ENCODE measurements at places on chromosomes 12 and 14. TPM values are rescaled to one million over a fixed set of nuclear protein-coding genes. Genes with fewer than 3 reads are reported as not detected.
A peak's percentile ranks its signal among the peaks of the same experiment; 100 is the strongest.

Gene ANO4
- not detected for total RNA-seq

Gene ESRRB
- total RNA-seq: not detected

Gene IL26
- total RNA-seq: not detected

Gene CCDC60
- not detected for total RNA-seq

Gene CLBA1
- total RNA-seq: 27.5 TPM

Gene OGFOD2
- total RNA-seq: 35.6 TPM

DNA sequence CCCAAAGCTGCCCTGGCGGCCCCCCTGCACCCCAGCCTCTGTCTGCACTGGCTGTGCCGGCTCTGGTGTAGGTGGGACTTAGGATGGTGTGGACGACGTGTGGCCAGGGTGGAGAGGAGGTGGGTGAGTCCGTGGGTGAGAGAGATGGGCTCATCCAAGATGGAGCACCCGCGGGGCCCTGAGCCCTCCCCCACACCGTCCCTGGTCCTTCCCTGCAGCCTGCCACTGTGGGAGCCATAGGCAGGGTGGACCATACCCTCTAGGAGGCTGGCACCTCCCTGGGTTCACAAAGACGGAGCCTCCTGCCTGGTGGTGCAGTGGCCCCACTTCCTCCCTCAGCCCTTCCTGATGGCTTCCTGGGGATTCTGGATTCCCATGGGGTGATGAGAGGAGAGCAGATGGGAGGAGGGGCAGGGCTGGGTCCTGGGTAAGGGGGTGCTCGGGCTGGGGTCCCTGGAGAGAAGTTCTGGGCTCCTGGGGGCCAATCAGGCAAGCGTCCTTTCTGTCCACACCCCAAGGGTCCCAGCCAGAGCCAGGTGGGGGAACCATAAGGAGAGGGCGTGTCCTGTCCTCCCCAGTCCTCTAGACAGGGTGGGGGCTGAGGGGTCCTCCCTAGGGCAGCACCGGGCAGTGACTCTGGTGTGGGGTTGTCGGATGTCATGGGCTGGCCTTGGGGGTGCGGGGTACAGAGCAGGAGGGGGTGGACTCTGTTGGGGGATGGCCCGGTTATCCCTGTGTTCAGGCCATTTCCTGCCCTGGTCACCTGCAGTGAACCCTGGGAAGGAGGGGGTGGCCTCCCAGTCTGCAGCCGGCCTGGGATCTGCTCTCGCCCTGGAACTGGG, 384.8 kb downstream of the TMEM121 start:
- DNase-seq: no peak

DNA sequence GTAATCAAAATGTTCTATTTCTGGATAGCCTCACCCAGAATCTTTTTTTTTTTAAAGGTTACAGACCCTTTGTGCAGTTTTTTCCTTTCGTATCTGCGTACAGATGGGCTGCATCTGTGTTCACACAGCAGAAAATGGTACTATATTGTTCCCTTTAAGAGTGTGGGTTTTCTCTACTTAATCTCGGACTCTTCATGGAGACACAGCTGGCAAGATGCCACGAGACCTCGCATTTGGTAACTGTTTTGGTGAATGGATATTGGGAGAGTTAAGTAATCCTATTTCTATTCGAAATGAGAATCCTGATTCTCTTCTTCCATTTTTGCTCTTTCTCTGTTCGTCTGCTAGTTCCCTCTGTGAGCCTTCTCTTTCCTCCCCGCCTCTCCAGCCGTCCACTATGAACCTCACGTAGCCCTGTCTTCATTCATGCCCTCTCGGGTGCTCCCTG, 85.7 kb downstream of the SAMD4A start:
- no peak for DNase-seq

DNA sequence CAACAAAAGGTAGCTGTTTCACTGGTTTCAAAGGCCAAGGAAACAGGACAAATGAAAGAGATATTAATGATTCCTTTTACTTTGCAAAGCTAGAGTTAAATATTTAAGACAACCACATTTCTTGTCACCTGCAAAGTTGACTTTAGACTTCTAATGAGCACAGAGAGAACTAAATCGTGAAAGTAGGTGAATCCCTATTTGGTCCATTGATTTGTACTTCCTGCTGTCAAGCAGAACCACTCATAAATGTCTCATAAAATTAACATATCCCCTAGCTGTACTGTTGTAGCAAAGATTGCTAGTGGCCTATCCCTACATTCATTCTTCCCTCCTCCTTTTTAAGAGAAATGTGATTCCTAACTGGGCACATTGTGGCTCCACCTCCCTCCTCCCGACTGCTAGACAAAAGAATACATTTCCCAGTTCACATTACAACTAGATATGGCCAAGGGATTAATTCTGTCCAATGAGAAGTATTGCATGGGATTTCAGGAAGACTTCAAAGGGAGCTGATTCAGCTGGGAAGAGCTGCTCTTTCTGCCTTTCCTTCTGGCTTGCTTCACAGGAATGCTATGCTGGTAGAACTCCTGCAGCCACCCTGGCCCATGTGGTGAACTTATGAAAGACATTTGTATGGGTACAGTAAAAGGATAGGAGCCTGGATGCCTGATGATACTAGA, 227.5 kb upstream of the ABCD2 start:
- DNase-seq: no peak

DNA sequence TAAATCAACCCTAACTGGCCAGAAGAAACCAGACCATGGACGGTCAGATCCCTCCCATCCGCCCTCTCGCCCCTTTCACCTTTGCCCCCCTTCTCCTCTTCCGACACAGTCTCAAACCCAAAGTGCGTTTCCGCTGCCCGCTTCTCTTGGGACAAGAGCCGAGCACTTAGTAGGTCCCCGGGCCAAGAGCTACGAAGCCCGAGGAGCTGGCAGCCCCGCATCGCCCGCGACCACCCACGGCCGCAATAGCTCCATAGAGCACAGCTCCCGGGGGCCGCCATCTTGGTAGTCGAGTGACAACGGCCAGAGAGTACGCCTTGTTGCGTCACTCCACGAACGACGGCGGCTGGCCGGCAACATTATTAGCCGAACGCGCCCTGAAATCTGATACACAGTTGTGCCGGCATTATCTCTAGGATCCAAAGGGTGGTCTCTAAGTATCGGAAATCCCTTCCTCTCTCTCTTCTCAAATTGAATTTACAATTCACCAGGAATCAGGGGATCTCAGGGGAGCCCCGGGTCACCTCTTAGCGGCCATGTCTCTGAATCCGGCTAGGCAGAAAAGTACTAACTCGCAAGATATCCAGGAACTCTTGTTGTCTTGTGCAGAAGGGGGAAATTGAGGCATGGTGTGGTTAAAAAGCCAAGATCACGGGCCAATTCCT, at the start of gene COQ5:
COQ5 (minus strand) TSS at position 298 of the 665 bp plus-strand sequence; CDS start at position 281, 17 bp downstream.
- peak; percentile 87 for DNase-seq

DNA sequence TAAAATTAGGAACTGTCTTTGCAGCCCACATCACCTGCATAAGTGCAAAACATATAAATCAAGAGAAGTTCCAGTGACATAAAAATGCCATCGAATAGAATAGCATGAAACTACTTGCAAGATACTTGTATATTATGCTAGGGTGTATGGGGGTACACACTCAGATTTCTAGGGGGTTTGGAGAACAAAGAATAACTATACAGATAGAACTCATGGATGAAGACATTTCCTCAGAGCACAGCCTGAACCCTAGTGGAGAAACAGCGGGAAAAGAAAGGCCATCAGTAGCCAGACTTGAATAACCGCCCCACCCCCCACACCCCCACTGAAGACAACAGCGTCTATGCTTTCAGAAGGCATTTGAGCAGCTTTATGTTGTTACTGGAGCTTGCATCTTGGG, 425.8 kb downstream of the NPAS3 start:
- DNase-seq: no peak

DNA sequence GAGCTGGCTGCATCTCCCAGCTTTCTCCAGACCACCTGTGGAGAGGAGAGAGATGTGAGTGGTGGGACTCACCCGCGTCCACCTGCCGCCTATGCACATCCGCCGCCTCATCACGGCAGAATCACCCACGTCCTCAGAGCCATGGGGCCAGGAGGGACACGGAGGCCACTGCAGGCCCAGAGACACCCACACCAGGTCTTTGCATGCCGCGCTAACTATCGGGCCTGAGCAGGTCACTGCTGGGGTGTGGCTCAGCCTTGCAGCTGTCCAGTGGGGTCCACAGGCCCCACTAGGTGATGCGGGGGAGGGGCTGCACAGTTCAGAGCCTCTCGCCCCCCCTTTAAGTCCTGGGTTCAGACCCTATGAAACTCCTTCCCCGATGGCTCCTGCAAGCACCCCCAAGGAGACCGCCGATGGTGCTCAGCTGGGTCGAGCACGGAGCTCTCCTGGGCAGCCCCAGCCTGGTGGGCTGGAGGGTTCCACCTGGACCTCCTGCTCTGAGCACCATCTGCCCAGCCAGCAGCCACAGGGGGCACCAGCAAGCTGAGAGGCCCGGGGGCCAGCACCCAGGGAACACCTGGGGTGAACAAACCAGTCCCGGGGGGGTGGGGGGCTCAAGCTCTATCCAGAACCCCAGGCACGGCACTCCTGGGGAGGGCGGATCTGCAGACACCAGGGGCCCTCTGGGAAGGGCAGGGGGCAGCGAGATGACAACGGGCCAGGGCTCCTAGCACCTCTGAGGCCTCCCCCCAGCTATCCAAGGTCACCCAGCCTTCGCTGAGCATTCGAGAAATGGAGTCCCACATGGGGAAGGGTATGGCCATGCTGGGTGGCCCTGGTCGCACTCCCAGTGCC, 34.3 kb downstream of the CCNK start:
- no peak for DNase-seq

GRCh38 chr12:68673788-68674187, 13.0 kb upstream of the NUP107 start:
- no peak for DNase-seq

DNA sequence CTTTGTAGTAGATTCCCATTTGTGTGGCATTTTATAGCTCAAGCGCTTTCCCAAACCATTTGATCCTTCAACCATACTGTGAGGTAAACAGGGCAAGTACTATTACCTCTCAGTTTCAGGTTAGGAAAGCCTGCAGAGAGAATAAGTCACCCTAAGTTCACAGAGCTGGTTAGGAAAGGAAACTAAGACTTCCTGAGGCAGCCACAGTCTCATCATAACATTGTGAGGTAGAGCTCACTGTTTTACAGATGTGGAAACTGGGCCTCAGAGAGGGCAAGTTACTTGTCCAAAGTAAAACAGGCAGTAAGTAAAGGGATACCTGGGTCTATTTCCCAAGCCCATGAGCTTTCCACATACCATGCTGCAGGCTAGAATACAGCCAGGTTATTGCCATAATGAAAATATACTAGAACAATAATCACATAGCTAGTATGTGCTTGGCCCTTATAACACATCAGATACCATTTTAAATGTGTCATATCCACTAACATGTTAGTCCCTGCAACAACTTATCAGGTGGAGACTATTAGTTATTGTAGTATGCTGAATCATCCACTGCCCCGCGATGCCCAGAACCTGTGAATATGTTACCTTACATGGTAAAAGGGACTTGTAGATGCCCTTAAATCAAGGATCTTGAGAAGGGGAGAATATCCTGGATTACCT, 150.9 kb upstream of the GRIP1 start:
- no peak for DNase-seq

- no peak for DNase-seq
Observed at GRCh38 chr14:33035416-33036194, 96.9 kb downstream of the NPAS3 start.
